PC-3 (cell line): ENCODE measurements at places on chromosomes 11 and 22. TPM values are rescaled to one million over a fixed set of nuclear protein-coding genes. Genes with fewer than 3 reads are reported as not detected.

The C11orf86 gene
- total RNA-seq = not detected in 2 replicates

The SYT9 gene
- 6.3 and 7.4 TPM in 2 replicates for total RNA-seq

The TNNT3 gene
- not detected in 2 replicates for total RNA-seq

The OR4A16 gene
- not detected in 2 replicates for total RNA-seq

The KIAA1671 gene
- 18.6 and 22.1 TPM in 2 replicates for total RNA-seq

The OR51E2 gene
- total RNA-seq = not detected in 2 replicates

The FAM111B gene
- 22.5 and 26.7 TPM in 2 replicates for total RNA-seq

The LIMK2 gene
- 13.2 and 17.2 TPM in 2 replicates for total RNA-seq

The OR51I1 gene
- total RNA-seq = not detected in 2 replicates

The OR4D5 gene
- not detected in 2 replicates for total RNA-seq

DNA sequence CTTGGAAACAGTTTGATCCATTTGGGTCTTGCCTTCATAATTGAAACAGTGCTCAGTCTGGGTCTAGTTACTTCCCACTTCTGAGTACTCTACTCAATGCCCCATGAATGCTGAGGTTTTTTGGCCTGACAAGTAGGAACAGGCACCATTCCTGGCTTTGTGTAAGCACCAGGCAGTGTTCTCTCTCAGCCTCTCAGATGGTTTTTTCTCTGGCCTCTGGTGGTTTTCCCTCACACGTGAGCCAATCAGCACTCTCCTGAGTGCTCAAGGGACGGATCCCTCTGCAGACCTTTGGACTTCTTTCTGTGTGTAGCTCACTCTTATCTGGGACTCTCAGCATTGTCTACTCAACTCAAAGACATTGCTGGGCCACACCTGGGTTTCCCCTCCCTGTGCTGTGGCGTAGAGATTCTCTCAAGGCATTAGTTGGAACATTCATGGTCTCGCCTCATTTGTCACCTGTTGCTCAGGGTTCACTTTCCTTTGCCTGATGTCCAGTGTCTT is 21.3 kb downstream of the SIK2 start:
- peaks cover 9% of the 10 kb centered on the region; the same call in 1 of the 2 replicates for H3K36me3 ChIP-seq
- no peak overlapping the region for H3K27ac ChIP-seq
- no peaks in the 10 kb centered on the region for H3K4me1 ChIP-seq
- no peak for DNase-seq
- H3K4me3 ChIP-seq = no peak overlapping the region

DNA sequence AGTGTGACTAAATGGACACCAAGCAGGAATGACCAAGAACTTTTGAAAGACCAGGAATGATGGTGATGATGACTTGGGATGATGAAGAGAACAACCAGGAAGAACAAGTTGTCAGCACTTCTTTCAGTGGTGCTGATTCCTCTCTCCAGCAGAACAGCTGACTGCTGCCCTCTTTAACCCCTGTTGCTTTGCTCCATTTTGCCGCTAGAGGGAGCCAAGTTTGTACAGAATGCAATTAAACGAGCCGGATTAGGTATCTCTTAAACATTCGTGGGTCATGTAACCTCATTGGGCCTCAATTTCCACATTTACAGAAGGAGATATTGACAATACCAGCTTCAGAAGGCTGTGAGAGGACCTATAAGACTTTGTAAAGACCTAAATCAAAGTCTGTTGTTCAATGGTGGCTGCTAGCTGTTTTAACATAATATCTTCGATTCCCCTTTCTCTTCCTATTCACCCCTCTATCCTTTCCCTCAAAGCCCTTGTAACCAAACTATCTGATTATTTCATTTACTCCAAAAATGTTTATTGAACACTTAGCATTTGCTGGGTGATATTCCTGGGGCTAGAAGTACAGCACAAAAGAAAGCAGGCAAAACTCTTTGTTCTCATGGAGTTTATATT is 1.9 kb downstream of the OR4S1 start:
- no peak overlapping the region for H3K27ac ChIP-seq
- H3K4me3 ChIP-seq = no peak overlapping the region
- peak; percentile 75 for DNase-seq
- H3K36me3 ChIP-seq = no peaks in the 10 kb centered on the region
- H3K4me1 ChIP-seq = no peaks in the 10 kb centered on the region

DNA sequence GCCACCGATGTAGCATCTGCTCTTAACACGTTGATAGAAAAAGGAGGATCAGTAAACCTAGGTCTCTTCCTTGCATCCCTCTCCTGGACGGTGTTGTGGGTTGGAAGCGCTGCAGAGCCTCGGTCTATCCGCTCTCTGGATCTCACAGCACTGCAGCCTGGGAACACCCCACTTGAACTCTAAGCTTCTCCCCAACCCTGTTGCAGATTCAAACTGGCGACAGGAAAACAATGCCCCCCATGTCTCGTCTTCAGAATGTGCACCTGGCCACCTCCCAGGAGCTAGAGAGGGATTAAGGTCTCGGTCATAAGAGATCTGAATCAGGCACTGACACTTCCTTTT is 454 bp downstream of the TMEM218 start:
- DNase-seq = no peak
- no peaks in the 10 kb centered on the region for H3K27me3 ChIP-seq
- H3K36me3 ChIP-seq = no peaks in the 10 kb centered on the region
- H3K27ac ChIP-seq = peak overlapping the region; percentile 8
- peak overlapping the region; percentile 99 for H3K4me3 ChIP-seq
- peaks cover 7% of the 10 kb centered on the region for H3K4me1 ChIP-seq

- H3K27ac ChIP-seq = no peak overlapping the region
- H3K4me1 ChIP-seq = peaks cover 4% of the 10 kb centered on the region; the same call in 1 of the 2 replicates
- no peak overlapping the region for H3K4me3 ChIP-seq
- no peak for DNase-seq
Measured at GRCh38 chr22:23256171-23256932, 76.0 kb downstream of the BCR start.

DNA sequence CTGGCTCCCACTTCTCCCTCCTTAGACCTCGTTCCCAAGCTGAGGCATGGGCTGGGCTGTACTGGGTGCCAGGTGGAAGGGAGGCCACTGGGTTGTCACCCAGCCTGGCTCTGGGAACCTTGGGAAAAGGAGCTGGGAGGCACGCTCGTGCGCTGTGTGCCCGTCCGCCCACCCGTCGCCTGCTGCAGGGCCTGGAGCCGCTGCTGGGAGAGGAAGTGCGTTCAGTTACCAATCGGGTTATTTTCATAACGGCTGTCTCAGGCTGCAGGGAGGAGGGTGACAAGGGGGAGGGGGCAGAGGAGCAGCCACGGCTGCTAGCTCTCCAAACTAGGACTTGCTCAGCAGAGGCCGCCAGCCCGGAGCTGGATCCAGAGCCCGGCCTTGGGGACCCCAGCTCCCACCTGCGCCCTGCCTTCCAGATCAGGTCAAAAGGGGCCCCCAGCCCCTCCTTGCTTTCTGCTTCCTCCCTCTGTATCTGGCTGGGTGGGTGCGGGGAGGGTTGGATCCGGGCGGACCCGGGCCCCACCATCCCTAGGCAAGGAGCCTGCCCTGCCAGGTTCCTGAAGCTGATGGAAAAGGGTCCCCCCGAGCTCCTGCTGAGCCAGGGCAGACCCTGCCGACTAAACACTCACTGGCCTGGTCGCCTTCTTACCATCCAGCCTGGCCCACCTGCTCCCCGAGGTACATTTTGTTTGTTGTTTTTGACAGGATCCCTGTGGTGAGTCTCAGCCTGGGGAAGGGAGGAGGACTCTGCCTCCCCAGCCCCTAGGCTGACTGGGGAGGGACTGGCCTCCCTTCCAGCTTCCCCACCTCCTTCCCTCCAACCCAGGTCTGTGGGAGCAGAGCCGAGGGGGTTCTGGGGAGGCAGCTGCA is 14.3 kb downstream of the DGKZ start:
- H3K36me3 ChIP-seq = no peaks in the 10 kb centered on the region
- H3K27ac ChIP-seq = no peak overlapping the region
- H3K27me3 ChIP-seq = no peaks in the 10 kb centered on the region
- no peak overlapping the region for H3K4me3 ChIP-seq

DNA sequence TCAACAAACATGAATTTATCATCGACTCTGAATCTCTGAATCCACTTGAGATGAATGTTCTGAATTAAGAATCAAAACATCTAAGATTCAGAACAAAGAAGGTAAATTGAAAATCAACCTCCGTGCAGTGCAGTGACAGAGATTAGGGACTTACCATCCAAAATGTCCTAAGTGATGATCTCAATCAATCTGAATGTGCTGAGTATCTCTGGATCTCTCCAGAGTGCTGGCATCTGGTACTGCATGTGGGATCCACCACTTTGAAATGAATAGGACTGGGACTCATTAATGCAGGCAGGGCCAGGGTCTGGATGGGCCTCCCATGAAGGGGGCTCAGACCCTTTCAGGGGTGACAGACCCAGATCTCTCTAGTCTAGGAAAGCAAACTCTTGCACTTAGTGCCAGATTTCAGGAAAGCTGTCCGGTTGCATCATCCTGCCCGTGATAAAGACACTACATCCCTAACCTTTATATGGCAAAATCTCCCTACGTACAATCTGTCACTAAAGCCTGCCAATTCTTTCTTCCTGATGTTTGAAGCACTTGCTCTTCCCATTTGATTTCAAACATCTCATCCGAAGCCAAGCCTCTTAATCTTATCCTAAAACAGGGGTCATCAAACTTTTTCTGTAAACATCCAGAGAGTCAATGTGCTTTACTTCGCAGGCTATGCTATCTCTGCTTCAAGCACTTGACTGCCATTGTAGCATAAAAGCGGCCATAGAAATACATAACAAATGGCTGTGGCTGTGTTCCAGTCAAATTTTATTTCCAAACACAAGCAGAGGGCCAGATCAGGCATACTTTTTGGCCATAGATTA is 263.3 kb downstream of the LARGE1 start:
- no peak overlapping the region for H3K4me3 ChIP-seq
- H3K36me3 ChIP-seq = no peaks in the 10 kb centered on the region
- H3K27ac ChIP-seq = no peak overlapping the region
- no peak for DNase-seq

DNA sequence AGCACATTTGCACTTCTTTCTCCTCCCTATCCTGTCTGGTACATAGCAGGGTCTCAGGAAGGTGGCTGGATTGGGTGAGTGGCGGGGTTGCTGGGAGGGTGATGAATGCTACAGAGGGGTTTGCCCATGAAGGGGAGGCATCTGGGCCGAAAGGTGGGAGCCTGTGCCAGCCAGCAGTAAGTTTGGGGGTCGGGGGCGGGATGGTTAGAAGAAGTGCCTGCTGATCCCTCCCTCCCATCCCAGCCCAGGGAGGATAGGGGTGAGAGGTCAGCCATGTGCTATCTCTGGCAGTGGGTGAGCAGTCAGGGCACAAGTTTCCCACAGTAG is 2.8 kb downstream of the CD82 start:
- no peak overlapping the region for H3K27ac ChIP-seq
- DNase-seq = no peak
- H3K27me3 ChIP-seq = no peaks in the 10 kb centered on the region
- H3K4me3 ChIP-seq = no peak overlapping the region

DNA sequence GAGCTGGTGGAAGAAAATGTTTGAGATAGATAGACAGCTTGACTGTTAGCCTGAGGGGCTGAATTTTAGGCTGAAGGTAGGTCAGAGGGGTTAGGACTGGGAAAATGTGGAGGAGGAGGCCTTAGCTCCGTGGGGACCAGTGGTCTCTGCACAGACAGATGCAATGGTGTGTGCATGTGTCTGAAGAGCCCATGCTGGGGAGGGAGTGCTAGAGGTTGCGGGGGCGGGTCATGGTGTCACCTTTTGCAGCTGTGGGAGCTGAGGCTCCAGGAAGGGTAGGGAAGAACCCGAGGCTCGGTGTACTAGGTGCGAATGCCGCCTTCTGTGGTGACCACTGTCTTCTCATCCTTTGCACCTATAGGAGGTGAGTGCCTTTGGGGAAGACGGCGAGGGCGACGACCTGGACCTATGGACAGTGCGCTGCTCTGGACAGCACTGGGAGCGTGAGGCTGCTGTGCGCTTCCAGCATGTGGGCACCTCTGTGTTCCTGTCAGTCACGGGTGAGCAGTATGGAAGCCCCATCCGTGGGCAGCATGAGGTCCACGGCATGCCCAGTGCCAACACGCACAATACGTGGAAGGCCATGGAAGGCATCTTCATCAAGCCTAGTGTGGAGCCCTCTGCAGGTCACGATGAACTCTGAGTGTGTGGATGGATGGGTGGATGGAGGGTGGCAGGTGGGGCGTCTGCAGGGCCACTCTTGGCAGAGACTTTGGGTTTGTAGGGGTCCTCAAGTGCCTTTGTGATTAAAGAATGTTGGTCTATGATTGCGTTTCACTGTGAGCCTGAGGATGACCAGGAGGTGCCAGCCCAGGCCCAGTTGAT is 1.6 kb downstream of the SDF2L1 start:
- no peak for DNase-seq
- no peak overlapping the region for H3K27ac ChIP-seq
- H3K27me3 ChIP-seq = no peaks in the 10 kb centered on the region
- peak overlapping the region; percentile 88 for H3K4me3 ChIP-seq
- H3K36me3 ChIP-seq = no peaks in the 10 kb centered on the region

- no peak for DNase-seq
- no peak overlapping the region for H3K27ac ChIP-seq
- H3K4me3 ChIP-seq = no peak overlapping the region
- H3K27me3 ChIP-seq = peaks cover 5% of the 10 kb centered on the region; the same call in 1 of the 2 replicates
- no peaks in the 10 kb centered on the region for H3K4me1 ChIP-seq
Measured at GRCh38 chr11:84333221-84333620, 1047.1 kb upstream of the CCDC90B start.

DNA sequence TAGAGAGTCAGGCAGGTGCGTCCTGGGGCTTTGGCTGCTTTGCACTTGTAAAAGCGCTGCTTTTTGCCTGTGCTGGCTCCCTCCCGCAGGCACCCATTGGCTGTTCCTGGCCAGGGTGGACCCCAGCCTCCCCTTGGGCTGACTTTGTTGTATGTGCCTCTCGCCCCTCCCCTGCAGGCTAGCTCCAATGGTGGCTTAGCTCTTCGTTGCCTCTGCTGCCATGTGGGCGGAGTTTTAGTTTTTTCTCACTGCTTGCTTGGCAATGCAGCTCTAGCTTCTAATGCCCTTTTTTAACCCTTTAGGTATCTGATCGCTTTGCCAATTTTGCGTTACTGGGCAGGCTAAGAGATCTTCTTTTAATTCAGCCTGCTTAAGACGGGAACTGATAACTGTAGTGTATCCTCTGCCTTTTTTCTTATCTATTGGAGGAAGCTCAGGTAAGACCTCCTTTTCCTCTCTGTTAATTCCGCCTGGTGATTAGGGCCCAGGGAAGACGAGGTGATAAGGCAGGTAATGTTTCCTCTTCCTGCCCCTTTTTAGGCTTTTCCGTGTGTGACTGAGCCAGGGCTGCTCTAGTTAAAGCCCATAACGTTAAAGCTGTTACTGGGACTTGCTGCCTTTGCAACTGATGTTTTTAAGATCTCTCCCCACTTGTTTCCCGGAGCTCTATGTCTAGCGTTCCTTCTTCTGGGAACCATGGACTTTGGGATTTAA is 11.7 kb upstream of the GLYATL1 start:
- no peaks in the 10 kb centered on the region for H3K36me3 ChIP-seq
- H3K27ac ChIP-seq = no peak overlapping the region
- no peak overlapping the region for H3K4me3 ChIP-seq
- DNase-seq = peak; percentile 26

DNA sequence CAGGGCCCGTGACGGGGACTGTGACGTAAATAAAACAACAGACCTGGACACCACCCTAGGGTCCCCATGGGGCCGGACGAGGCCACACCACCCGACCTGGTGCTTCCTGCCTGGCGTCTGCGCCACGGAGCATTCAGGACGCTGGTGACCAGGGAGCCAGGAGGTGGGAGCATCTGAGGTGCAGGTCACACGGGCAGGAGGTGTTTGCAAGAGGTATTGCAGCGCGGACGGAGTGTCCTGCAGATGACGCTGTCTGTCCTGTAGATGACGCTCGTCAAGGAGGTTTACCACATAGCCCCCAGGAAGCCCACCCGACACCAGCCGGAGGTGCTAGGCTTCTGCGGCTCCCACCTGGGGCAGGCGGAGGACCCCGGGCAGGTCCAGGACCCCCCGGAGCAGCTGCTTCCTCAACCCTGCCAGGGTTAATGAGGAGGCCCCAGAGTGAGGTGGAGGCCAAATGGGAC is 986 bp upstream of the MUC5B start:
- no peak for DNase-seq
- no peaks in the 10 kb centered on the region for H3K36me3 ChIP-seq
- no peaks in the 10 kb centered on the region for H3K27me3 ChIP-seq
- no peak overlapping the region for H3K27ac ChIP-seq
